Thyroid gland (tissue), 4 donors: ENCODE measurements at places on chromosomes 5 and 9. TPM values are rescaled to one million over a fixed set of nuclear protein-coding genes. Genes with fewer than 3 reads are reported as not detected.

Gene ORM2
- total RNA-seq, result not detected

DNA sequence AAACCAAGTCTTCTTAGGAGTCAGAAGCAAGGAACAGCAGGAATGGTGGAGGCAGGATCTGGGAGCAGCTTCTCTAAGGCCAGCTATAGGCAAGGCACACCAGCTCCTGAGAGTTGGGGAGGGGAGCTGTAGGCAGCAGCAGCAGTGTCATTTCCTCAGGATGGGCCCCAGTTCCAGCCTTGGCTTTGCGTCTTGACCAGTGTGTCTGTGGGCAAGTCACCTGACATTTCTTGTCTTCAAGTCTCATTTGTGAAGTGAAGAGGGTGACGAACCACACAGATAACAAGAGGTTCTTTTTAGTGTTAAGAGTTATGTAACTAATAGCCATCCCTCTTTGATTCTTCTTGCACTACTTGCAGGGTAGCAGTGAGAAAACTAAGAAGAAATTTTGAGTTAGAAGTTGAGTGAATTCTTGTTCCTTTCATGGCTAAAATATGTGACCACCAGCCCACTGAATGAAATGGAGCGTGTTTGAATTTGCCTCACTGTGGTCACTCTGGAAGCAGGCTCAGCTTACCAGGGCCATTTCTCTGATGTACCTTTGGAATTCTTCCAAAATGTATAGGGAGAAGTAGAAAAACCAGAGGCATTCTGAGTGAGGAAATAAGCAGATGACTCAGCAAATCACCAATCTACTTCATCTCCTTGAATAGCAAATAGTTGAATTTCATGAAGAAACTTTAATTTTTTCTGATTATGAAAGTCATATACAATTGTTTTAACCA, 42.4 kb downstream of the RHOBTB3 start:
- H3K27me3 ChIP-seq, result no peaks in the 10 kb centered on the region
- H3K27ac ChIP-seq, result no peak overlapping the region
- no peak for DNase-seq

DNA sequence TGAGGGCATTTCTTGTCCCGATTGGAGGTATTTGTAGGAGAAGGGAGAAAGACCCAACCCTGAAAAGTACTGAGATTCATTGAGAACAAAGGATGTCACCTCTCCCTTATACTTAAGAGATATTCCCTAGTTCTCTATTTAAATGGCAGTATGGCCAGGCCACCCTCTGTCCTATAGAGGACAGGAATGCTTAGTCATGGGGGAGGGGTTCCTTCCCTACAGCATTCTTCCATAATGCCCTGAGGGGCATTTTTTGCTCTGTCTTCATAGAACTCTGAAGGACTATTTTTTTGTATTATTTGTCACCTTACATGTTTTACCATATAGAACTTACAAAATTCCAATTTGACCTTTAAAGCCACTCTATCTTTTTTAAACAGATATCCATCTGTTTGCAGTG, 176.3 kb downstream of the TMEM161B start:
- no peaks in the 10 kb centered on the region for H3K4me1 ChIP-seq
- no peaks in the 10 kb centered on the region for H3K36me3 ChIP-seq
- DNase-seq, result no peak
- no peak overlapping the region for H3K27ac ChIP-seq
- no peaks in the 10 kb centered on the region for H3K27me3 ChIP-seq

Gene FBN2
- total RNA-seq, result 1.9 TPM

GRCh38 chr9:21357479-21358460, 7.1 kb upstream of the IFNA6 start:
- DNase-seq, result no peak
- no peak overlapping the region for H3K27ac ChIP-seq
- no peaks in the 10 kb centered on the region for H3K4me1 ChIP-seq
- H3K27me3 ChIP-seq, result no peaks in the 10 kb centered on the region

DNA sequence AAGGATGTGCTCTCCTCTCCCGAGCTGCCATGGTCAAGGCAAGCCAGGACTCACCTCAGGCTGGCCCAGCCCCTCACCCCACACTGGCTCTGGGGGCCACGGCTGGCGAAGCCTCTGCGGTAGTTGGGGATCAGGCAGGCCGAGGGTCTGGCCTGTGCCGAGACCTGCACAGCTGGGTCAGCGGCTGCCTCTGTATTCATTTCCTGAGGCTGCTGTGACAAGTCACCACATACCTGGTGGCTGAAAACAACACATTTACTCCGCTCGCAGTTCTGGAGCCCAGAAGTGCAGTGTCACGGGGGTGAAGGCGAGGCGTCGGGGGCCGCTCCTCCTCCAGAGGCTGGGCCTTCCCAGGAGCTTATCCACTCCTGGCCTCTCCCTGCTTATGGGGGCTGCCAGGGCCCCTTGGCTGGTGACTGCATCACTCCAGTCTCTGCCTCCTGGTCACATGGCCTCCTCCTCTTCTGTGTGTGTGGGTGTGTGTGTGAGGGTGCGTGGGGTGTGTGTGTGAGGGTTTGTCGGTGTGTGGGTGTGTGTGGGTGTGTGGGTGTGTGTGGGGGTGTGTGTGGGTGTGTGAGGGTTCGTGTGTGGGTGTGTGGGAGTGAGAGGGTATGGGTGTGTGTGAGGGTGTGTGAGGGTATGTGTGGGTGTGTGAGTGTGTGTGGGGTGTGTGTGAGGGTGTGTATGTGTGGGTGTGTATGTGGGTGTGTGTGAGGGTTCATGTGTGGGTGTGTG, 3.2 kb upstream of the SCGB3A1 start:
- no peak overlapping the region for H3K4me3 ChIP-seq
- no peak for DNase-seq
- H3K27ac ChIP-seq, result no peak overlapping the region
- H3K36me3 ChIP-seq, result no peaks in the 10 kb centered on the region
- no peaks in the 10 kb centered on the region for H3K27me3 ChIP-seq

- DNase-seq, result no peak
- H3K27me3 ChIP-seq, result no peaks in the 10 kb centered on the region
- no peak overlapping the region for H3K27ac ChIP-seq
- H3K4me1 ChIP-seq, result no peaks in the 10 kb centered on the region
- no peaks in the 10 kb centered on the region for H3K36me3 ChIP-seq
- no peak overlapping the region for H3K4me3 ChIP-seq
Measured at GRCh38 chr9:102966999-102967398, 28.1 kb upstream of the CYLC2 start.

DNA sequence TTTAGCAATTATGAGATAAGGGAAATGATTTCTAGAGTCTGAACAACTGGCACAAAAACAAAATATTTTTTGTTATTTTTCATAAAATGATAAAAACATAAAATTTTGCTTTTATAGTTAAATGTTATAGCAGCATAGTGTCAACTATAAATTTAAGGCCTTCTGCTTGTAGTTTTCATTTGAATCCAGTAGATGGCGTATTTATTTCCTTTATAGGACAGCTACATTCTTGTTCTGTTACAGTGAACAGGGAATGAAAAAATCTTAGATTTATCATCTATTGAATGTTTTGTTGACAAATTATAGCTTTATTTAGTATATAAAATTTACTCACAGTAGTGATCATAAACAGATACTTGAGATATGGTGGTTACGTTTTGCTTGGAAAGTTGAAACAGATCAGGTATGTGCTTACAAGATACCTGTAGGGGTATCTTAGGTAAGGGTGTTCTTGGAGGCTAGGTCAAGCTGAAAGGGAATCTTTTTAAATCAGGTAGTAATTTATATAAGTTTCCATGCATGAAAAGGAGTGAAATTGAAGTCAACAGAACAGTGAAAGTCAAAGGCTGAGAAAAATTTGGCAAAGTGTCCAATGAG, 239.3 kb upstream of the GRIN3A start:
- no peaks in the 10 kb centered on the region for H3K36me3 ChIP-seq
- H3K4me1 ChIP-seq, result no peaks in the 10 kb centered on the region
- DNase-seq, result no peak
- H3K27me3 ChIP-seq, result no peaks in the 10 kb centered on the region
